ENCODE measurements at places on chromosomes 4 and X. TPM values are rescaled to one million over a fixed set of nuclear protein-coding genes. Genes with fewer than 3 reads are reported as not detected.

The TCEAL3 gene
- total RNA-seq: 11.8 TPM

The FOXR2 gene
- total RNA-seq: not detected

The EVC2 gene
- 3.3 TPM for total RNA-seq

The EDA2R gene
- total RNA-seq: 4.2 TPM

The MAGEC1 gene
- not detected for total RNA-seq

The PNCK gene
- total RNA-seq: 19.4 TPM

The TLR3 gene
- 0.21 TPM for total RNA-seq

Data from cardiac muscle cell (in vitro differentiated cells and primary cell).